ENCODE measurements at places on chromosomes 2 and 18.

DNA sequence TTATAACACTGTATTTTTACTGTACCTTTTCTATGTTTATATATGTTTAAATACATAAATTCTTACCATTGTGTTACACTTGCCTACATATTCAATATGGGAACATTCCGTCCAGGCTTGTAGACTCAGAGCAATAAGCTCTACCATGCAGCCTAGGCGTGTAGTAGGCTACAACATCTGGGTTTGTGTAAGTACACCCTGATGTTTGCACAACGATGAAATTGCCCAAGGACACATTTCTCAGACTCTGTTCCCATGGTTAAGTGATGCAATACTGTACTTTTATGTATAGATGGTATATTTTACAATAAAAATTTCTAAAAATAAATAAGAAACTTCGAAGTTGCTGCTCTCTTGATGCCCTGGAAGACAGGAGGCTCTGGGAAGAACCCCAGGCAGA lies 38.4 kb downstream of the YPEL5 start:
- DNase-seq, result no peak

DNA sequence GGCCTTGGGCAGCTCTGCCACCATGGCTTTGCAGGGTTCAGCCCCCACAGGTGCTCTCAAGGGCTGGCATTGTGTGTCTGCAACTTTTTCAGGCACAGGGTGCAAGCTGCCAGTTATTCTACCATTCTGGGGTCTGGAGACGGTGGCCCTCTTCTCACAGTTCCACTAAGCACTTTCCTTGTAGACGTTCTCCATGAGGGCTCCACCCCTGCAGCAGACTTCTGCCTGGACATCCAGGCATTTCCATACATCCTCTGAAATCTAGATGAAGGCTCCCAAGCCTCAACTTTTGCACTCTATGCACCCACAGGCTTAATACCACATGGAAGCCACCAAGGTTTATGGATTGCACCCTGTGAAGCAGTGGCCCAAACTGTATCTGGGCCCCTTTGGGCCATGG lies 91.0 kb upstream of the RND3 start:
- DNase-seq, result no peak

GRCh38 chr2:173681881-173682650 lies 283.1 kb downstream of the SP3 start:
- DNase-seq, result no peak

- no peak for DNase-seq
Measured at GRCh38 chr2:217482056-217482710, 520.6 kb downstream of the TNS1 start.

GRCh38 chr2:98822301-98823164 lies 91.6 kb upstream of the MGAT4A start:
- DNase-seq, result peak; percentile 37

- DNase-seq, result peak; percentile 52
Measured at GRCh38 chr2:171210864-171211431, 50.3 kb upstream of the TLK1 start.

GRCh38 chr2:29272311-29272710 lies 157.1 kb downstream of the CLIP4 start:
- no peak for DNase-seq

DNA sequence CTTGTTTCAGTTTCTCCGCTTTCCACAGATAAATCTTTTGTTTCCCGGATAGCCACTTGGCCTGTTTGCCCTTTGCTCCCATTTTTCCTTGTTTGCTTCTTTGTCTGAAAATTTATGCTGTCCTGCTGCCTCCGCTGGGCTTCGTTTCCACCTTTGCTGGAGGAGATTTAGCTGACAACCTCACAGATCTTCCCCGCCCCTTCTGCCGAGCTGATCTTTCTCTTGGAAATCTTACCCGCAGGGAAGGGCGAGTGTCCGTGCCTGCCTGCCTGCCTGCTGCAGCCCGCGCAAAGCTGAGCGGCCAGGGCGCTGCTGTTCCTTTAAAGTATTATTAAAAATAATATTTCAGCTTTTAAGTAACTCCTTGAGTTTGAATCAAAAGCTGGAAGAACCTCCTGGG lies 1.4 kb upstream of the XRCC5 start:
- no peak for DNase-seq

- no peak for DNase-seq
Measured at GRCh38 chr2:98806236-98806697, 75.3 kb upstream of the MGAT4A start.

GRCh38 chr2:177265824-177266817 lies 1.6 kb upstream of the NFE2L2 start:
- DNase-seq, result no peak

DNA sequence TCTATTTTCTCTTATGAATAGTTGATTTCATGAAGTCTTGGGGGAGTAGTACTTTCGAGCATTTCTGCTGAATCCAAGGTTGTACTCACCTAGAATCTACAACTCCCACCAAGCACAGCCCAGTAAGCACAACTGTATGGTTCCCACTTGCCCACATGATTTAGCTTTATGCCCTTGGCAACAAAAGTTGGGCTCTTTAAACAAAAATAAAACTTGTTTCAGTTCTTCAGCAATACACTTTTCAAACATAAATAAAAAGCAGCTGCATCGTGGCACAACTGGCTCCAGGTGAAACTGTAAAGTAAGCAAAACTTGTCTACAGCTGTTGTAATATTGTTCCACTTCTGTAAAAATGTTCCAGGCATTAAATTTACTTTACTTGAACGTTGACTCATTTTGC lies 99.8 kb upstream of the FSIP2 start:
- DNase-seq, result no peak

DNA sequence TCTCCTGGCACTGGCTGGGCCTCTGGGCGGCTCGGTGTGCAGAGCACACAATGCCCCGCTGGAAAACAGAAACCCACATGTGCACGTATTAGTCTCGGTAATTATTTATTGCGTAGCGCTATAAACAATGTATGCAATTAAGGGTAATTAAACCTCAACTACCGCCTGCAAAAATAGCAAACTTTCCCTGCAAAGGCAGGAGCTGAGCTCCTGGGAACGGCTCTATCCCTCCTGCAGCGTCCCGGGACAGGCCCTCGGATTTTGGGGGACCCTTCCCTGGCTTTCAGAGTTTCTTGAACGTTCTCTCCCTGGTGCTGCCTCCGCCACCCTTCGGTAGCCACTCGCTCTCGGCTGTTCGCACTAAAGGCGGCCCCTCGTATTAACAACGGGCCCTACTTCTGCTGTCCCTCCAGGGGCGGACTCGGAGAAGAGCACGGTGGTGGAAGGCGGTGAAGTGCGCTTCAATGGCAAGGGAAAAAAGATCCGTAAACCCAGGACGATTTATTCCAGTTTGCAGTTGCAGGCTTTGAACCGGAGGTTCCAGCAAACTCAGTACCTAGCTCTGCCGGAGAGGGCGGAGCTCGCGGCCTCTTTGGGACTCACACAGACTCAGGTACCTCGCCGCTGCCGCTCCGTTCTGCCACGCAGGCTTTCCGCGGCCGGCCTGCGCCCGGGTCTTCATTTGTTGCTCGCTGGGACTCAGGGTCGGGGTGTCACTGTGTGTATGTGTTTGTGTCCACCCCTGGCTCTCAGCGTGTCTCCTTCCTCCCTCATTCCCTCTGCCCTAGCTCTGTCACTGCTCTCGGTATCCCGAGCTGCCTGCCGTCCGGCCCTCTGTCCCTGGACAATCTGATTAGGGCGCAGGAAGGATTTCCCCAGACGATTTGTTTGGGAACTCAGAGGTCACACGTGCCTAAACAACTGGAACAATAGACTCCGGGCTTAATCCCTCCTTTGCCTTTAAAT lies 1.2 kb downstream of the DLX1 start:
- DNase-seq, result peak; percentile 67

DNA sequence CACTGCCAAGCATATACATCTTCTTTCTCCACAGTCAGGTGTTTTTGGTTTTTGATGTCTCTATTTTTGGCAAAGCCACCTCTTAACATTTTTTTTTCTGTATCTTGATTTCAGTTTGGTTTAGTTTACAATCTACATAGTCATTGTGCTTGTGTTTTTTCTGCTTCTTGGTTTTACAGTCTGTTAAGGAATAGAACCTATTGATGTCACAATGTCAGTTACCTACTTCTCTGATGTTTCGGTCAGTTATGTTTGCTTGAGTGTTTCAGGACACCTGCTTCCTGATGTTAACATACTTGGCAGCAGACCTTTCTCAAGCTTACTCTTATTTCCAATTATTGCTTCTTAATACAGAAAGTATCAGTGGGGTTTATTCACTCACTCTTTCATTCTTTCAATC lies 253.3 kb downstream of the SPAG16 start:
- no peak for DNase-seq

DNA sequence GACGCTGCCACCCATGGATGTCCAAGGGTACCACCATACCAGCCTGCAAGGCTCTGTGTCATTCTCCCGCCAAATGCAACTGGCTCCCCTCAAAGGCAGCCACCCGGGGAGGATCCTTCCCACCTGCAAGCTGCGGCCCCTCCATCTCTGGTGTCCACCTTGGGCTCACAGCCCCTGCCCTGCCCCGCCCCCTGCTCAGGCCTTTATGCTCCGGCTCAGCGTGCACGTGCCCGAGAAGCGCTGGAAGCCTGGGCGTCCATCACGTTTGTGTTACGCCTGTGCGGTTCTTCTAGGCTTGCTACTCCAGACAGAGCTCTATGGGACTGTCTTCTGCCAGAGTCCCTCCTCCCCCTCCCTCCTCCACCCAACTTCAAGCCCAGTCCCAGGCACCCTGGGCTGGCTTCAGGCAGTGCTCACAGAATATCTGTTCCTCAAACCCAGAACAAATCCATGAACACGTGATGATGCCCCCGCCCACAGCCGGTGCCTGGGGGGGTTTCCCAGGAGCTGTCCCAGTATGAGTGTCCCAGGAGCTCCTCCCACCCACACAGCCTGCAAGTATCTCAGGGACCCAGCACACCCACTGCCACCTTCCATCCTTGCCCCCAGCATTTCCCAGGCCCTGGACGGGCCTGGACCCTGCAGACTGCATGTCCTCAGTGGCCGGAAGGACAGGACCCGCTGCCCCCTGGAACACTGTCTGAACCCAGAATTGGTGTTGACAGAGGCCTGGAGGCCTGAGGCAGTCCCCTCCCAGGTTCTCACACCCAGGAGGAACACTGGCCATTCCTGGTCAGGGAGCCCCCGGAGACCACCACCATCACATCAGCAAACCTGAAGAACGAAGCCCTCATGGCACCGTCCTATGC lies 30.3 kb downstream of the KIF1A start:
- no peak for DNase-seq

DNA sequence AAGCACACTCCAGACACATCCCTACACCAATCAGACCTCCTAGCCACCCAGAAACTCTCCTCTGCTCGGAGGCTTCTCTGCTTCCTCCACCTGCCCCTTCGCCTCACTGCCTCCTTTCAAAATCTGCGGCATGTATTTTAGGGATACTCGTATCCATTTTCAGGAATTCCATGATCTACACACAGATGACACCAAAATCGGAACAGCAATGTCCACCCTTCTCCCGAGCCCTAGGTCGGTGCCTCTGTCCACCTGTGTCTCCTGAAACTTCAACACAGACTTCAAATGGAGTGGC lies 1.4 kb upstream of the SH3BP4 start:
- DNase-seq, result no peak

All from stimulated activated effector memory CD8-positive, alpha-beta T cell treated with anti-CD3 and anti-CD28 coated beads, Interleukin-12 subunit alpha, Interleukin-12 subunit beta, amount 100 ng/mL, for 72 hours (primary cell).